ENCODE measurements at places on chromosomes 7 and 10.

GRCh38 chr10:62083412-62084267 is 182.1 kb downstream of the ARID5B start:
- DNase-seq, result no peak

DNA sequence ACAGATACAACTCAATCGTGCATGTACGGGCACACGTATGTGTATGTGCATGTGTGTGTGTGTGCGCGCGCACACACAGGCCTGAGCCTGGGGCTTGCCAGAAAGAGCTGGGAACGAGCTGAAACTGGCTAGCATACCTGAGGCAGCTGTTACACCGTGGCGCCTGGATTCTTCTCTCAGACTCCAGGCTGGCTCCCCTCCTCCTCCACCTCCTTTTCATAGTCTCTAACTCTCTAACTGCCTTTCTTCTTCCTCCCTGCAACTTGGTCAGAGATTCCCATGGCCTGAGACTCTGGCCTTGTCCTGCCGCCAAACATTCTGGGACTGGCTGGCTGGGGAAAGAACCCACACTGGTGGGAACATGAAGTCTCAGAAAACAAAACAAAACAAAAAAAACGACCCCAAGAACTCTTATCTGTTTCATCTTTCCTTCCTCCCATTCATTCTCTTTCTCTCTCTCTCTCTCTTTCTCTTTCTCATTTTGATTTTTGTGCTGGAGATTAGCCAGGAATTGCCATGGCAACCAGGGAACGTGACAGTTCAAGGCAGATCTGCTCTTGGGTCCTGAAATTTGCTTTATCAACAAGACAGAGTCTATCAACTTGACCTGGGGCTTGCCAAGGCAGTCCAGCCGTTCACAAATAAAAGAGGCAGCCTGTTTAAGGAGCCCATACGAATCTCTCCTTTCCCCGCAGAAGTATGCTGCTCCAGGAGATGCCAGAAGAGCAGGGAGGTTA is 76.8 kb upstream of the SEM1 start:
- DNase-seq, result no peak

GRCh38 chr10:73591935-73592699 is 975 bp upstream of the USP54 start:
- DNase-seq, result no peak

- DNase-seq, result no peak
These were observed 230.3 kb upstream of the GHITM start for GRCh38 chr10:83909001-83909400.

GRCh38 chr10:74816824-74817498 is 9.4 kb upstream of the KAT6B start:
- DNase-seq, result no peak

- no peak for DNase-seq
These were observed 44.3 kb upstream of the GLCCI1 start for GRCh38 chr7:7924303-7924702.

DNA sequence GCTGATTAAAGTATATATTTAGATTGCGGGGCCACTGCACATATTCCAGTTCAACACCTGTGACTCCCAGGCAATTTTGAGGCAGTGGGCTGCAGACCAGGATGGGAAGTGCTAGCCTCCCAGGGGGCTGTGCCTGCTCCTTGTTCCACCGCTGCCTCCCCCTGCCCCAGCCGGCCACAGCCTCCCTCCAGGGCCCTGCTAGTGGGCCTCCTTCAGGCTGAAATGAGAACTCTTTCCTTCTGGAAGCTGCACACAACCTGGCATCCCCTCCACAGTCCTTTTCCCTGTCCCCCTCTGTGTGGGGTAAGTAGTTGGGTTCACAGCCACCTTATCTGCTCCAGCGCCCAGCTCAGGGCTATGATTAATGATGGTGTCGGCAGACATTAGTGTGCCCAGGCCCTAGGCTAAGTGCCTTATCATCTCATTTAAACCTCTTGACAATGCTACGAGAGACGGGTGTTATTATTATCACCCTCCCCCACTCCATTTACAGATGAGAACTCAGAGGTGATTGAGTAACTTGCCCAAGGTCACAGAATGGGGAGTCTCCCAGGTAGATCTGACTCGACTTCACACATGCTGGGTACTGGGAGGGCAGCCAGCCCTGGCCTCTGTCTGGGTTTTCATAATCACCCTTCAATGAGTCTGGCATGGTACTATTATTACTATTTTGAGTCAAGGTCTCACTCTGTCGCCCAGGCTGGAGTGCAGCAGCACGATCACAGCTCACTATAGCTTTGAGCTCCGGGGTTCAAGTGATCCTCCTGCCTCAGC is 10.8 kb upstream of the SFRP5 start:
- DNase-seq, result no peak

- DNase-seq, result no peak
These were observed 101.6 kb downstream of the NPSR1 start for GRCh38 chr7:34759477-34760125.

DNA sequence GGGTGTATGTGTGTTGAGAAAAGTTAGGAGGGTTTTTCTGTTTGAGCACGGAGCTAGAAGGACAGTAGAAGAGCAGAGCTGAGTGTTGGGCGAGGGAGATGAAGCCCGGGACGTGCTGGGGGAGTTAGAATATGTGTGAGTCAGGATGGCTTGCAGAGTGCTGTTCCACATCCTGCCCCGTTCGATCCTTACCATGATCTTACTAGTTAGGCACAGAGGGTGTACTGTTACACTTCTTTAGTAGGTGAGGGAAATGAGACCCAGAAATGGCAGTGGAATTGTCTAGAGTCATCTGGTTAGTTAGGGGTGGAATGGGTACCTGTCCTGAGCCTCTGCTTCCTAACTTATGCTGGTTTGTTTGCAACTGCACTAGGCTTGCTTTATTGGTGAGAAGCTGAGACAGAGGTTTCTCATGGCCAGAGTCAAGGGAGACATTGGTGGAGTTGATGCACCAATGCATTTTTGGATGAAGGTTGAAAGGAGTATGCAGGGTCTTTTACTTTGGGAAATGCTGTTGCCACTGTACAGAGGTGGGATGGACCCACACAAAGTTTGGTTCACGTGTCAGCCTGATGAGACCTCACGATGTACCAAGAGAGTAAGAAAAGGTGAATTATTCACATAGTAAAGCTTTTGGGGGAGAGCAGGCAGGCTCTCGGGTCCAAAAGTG is 42.4 kb downstream of the CCNY start:
- DNase-seq, result no peak

GRCh38 chr7:134034652-134035051 is 92.5 kb upstream of the LRGUK start:
- DNase-seq, result no peak

GRCh38 chr10:122864194-122864592 is 15.2 kb downstream of the FAM24B start:
- no peak for DNase-seq

DNA sequence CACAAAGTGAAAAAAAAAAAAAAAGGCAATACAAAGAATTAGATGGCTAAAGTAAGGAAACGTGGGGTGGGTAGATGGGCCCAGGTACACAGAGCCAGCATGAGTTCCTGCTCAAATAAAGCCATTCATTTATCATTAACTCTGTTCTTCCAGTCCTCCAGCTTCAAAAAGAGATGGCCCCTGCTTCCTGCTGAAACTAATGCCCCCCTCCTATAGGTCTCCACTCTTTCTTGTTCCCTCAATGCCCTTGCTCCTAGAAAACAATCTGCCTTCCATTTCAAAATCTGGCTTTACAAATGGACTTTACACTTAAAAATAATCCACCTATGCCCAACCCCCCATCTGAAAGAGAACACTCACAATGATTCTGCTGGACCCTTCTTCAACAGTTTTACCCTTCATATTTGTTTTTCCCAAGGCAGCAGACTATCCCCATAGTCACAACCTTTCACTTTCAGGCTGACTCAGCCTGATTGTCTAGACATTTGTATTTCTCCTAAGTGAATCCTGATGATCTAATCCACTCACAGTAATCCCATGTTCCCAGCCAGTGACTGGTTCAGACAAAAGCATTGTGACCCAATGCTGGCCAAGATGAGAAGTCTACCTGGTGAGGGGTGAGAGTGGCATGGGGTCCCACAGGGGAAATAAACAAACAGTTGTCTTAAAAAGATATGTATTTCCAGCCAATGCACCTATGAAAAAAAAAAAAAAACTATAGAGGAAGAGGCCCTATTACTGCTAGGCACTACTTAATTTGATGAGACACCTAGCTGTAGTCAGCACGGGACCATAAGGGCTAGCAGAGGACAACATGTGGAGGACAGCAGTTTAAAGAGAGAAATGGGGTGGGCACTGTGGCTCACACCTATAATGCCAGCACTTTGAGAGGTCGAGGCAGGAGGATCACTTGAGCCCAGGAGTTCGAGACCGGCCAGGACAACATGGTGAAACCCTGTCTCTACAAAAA is 74.6 kb upstream of the GRID1 start:
- no peak for DNase-seq

GRCh38 chr7:8499128-8499527 is 65.7 kb downstream of the NXPH1 start:
- no peak for DNase-seq

DNA sequence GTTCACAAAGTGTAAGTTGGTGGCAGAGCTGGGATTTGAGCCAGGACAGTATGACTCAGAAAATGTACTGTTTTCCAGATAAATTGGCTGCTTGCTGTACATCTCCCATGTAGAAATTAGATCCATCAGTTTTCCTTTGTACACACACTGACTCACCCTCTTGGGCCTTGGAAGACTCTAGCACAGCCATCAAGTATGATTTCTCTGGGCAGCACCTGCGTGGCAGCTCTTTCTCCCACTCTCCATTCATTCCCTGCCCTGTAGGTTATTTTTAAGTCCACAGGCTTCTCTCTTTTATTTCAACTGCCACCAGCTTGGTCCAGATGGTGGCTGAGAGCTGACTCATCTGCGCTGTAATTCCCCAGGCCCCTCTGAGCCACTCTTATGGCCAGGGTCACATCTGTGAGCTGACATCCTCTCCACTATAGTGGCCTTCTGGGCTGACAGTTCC is 28.3 kb upstream of the SDK1 start:
- DNase-seq, result no peak

DNA sequence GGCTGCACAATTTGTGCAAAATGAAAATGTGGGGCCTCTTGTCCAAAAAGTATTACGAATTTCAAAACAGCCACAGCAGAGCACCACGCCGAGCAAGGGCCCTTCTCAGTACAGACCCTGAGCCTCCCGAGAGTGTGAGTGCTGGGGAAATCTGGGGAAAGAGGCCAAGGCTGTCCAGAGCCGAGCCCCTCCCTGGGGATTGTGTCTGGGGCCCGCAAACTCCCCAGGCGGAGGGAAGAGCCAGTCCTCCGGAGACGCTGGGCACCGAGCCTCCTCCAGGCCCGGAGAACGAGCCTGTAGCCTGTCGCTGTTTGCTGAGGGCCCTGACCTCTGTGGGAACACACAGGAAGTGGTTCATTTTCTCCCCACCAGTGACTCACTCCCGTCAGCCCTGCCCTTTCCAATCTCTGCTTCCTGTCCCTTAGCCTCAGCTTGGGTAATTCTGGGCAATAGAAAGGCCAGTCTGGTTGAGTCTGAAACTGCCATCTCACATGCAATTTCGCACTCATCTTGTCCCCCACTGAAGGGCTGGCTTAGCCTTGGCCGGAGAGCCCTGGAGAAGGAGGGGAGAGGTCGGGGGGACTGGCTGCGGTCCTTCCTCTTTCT is 19.5 kb upstream of the GNA12 start:
- DNase-seq, result peak; percentile 63

GRCh38 chr10:97796651-97797050 is 24.9 kb upstream of the SFRP5 start:
- DNase-seq, result no peak
